NCI-H2081 treated with DMSO at 0.1 percent for 48 hours (cell line): ENCODE measurements at places on chromosomes 4 and X.

DNA sequence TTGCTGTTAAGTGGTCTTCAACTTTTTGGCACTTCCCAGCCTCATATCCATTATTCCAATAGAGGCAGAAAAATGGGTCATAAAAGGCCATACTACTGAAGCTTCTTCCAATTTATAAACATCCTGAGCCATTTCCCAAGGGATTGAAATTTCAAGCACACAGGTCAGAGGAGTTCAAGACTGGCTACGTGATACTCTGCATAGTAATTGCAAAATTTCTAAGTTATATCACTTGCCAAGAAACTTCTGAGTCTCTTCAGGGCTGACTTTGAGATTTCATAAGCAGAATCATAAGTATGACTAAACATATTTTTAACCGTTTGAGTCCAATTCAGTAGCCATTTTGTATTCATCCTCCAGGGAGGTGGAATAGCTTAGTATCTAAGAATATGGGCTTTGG, 75.6 kb upstream of the RXFP1 start:
- no peak for DNase-seq

DNA sequence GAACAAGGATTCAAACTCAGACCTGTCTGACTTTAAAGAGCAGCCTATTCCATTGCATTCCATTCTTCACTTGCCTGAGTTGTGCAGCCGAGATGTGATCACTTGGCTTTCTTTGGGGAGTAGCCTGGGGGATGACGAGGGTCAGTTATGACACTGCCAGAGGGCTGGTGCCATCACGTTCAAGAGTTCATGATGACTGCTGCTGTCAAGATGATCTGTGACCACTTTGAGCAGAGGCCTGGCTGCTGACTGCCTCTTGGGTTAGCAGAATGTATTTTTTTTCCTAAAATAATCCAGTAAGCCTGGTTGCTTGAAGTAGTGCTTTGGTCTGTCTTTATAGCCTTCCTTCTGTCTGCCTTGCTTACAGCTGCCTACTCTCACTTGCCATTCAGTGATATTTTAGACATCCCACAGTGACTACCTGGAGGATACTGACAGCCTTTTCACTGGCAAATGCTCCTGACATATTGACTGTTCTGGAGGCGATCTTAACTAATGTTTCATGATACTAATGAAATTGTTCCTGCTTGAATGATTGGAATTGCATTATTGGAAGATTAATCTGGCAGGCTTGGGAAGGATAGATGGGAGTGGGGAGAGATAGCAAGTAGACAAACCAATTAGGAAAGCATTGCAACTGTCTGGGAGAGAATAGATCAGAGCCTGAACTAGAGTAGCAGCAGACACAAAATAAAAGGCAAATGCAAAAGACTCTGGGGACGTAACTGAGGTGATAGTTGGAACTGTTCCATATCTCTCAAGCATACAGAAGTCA, 221.6 kb upstream of the LCORL start:
- DNase-seq = no peak

- no peak for DNase-seq
Observed at GRCh38 chr4:113790478-113790877, 28.9 kb upstream of the CAMK2D start.

- no peak for DNase-seq
Observed at GRCh38 chr4:96355414-96355813, 515.5 kb downstream of the PDHA2 start.

DNA sequence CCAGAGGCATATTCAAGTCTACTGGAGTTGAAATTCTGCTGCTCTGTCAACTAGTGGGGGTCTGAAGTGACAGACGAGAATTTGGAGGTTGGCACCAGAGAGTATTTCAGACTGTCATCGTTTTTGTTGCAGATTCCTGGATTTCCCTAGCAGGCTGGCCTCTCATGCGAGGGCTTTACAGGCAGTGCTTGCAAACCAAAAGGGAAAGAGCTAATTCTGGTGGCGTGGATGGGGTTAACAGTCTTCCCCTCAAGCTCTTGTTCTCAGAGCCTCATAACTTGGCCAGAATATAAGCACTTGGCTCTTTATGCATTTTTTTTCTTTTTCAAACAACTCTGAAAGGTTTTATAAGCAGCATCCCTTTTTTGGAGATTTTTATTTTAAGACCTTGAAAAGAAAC, at the start of gene SPARCL1:
Gene SPARCL1, minus strand, starts transcription at position 190 of the 400 bp plus-strand sequence. CDS start 29,802 bp downstream, outside the sequence.
- no peak for DNase-seq

DNA sequence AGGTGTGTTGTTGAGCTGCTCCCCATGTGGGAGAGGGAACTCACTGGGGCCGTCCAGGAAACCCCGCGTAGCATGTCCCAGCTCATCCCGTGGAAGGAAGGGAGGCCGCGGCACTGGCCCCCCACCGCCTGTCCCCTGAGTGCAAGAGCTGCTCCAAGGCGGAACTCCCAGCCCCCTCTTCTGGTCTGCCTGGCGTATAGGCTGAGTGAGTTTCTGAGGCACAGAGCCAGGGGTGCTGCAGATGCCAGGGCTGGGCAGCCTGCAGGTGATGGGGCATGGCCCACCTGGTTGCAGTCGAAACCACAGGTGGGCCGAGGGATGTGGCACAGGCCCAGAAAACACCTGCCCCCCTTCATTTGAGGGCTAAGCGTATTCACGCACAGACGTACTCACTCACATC, 49.6 kb downstream of the ABLIM2 start:
- no peak for DNase-seq

- DNase-seq = no peak
Observed at GRCh38 chr4:37223732-37224131, 20.8 kb upstream of the NWD2 start.

DNA sequence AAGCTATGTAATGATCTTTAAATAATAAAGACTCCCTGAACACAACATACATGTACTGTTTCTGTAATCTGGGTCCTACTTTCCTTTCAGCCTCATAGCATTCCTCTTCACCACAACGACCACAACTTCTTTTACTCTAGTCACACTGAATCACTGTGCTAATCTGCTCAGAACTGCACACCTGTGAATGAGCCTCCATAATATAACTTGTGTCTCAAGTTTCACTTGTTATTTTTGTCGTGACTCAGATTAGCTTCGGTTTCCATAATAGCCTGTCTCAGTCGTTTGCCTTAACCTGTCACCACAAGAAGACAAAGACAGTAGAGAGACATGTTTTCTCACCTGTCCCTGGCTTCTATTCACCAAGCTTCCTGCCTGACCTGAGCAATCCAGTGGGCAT, 61.8 kb downstream of the MAGED1 start:
- DNase-seq = no peak

GRCh38 chrX:153556767-153557166, 39.3 kb downstream of the ATP2B3 start:
- DNase-seq = no peak

DNA sequence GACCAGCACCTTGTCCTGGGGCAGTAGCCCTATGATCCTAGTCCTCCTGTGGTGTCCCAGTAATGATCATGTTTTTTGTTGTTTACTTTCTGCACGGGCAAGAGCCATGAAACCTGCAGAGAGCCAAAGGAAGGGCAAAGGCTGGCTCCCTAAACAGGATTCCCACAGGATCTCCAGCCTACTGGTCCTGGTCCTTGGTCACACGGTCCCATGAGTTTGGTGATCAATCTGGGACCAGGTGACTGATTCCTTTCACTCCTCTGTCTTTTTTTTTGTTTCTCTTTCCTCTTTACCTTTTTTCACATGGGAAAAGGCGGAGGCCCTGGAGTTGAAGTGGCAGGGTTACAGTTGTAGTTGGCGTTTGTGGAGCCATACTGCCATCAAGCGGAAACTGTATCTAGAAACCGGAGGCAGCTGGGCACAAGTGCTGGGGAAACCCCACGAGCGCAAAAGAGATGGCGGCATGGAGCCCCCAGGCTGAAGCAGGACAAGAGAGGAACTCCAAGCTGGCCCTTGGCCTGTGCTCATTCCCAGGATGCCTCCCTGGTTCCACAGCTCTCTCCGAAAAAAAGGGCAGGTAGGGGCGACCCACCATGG, 34.6 kb downstream of the NBDY start:
- DNase-seq = no peak

- no peak for DNase-seq
Observed at GRCh38 chrX:41664908-41665307, 23.9 kb upstream of the GPR34 start.

GRCh38 chr4:181548873-181549575, 694.2 kb upstream of the TENM3 start:
- DNase-seq = peak; percentile 24

DNA sequence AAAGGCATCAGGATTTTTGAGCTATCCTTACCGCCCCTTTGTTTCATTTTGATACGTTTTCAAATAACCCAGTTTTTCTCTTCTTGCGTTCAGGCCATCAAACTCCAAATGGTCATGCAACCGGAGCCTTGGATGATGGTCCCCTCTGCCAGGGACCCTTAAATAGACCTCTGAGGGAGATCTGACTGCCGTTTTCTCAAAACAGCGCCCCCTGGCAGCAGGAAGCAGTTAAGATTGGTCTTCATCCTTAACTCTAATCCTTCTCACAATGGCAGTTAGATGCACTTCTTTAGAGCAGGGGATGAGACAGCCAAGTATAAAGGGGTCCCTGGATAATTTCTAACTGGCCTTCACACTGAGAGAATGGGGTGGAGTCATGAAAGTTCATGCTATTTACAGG, 525.0 kb upstream of the SPANXN1 start:
- no peak for DNase-seq

- no peak for DNase-seq
Observed at GRCh38 chr4:139419388-139419914, 34.5 kb upstream of the RAB33B start.

- no peak for DNase-seq
Observed at GRCh38 chr4:106529348-106530023, 160.9 kb upstream of the GIMD1 start.

DNA sequence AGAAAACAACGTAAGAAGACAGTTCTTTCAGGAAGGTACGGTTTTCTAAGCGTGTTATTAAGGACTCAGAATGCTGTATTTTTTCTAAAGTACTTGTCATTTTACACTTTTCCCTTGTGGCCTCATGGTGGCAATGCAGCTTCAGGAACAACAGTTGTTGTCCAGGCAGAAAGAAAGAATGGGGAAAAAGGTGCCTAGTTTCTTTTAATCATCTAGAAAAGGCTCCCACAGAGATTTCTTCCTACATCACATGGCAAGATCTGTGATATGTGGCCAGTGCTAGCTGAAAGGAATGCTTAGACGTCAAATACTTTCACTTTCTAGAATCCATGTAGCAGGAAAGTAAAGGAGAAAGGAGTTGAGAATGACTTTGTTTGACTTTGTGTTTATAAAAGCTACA, 49.0 kb upstream of the TRAM1L1 start:
- no peak for DNase-seq

DNA sequence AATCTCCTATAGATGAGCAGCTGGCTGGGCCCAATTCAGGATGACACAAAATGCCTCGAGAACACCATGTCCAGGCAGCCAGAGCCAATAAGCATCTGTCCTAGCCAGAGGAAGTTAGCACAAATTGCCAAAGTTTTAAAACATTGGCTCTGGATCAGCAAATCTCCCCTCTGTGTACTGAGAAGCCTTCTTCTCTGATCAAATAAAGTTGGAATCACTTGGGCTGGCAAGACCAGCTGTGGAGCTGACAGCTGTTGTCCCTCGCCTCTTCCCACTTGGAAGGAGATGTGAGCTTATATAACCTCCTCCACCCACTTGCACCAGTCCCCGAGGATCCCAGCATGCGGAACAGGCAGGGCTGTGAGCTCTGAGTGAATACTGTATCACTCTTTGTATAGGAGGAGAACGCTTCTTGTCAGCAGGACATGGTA, 183.9 kb downstream of the OPHN1 start:
- DNase-seq = no peak

DNA sequence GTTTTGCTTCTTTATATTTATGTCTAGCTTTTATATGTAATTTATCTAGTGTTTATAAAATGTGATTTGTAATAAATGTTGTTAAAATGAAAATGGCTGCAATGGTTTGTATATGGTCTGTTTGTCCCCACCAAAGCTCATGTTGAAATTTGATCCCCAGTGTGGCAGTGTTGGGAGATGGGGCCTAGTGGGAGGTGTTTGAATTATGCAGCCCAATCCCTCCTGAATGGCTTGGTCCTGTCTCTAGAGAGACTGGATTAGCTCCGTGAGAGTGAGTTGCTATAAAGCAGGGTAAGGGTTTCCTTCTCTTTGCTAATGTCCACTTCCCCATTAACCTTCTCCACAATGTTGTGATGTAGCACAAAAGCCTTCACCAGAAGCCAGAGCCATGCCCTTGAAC, 30.0 kb upstream of the JADE3 start:
- no peak for DNase-seq

GRCh38 chr4:138297743-138298405, 55.7 kb upstream of the SLC7A11 start:
- no peak for DNase-seq
